NCI-H1048 (cell line): ENCODE measurements at places on chromosomes 13 and 19.

DNA sequence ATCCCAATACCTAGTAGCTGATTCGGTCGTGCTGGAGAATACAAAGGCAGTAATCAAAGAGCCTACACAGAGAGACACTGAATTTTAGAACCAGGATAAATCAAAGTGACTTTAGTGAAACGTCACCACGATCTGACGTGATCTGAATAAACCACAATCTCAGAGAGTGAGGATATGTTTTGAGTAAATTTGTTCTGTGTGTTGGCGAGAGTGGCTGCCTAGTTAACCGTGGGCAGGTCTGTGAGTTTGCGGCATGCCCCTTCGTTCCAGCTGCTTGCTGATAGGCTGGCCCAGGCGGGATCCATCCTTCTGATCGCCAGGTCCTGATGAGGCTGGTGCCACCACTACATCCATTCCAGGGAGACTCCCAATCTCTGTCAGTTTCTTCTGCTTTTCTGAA lies 40.4 kb downstream of the LRCH1 start:
- DNase-seq, result no peak

DNA sequence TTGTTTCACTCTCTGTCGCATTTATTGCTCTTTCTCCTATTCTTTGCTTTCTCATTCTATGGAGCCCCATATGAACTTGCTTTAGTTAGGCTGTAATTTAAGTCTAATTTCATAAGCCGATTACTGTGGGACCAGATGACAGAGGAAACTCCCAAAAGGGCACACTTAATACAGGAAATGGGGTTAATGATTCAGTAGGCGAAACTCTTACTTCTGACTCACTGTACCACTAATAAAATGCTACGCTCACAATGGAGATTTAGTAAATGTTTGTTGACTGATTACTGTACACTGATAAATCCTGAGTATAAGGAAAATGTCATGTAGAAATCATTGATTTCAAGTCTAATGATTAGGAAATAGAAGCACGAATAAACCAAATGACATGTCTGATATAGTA lies 276.4 kb downstream of the KLF5 start:
- no peak for DNase-seq

DNA sequence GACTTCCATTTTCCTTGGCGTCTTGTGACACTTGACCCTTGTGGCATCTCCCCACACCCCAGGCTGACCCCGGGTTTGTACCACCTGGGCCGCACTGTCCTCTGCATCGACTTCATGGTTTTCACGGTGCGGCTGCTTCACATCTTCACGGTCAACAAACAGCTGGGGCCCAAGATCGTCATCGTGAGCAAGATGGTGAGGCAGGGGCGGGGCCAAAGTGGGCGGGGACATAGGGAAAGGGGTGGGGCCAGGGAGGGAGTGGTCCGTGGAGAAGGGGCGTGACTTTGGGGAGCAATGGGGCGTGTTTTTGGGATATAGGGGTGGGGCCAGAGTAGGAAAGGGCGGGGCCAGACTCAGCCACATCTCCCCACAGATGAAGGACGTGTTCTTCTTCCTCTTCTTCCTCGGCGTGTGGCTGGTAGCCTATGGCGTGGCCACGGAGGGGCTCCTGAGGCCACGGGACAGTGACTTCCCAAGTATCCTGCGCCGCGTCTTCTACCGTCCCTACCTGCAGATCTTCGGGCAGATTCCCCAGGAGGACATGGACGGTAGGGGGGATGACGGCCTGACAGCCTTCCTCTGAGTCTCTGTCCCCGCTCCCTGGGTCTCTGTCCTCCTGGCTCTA lies 42.8 kb downstream of the TRPM4 start:
- DNase-seq, result no peak

- no peak for DNase-seq
Measured at GRCh38 chr13:75226092-75226491, 255.9 kb downstream of the TBC1D4 start.

- no peak for DNase-seq
Measured at GRCh38 chr19:21566073-21566472, 60.7 kb downstream of the ZNF429 start.

DNA sequence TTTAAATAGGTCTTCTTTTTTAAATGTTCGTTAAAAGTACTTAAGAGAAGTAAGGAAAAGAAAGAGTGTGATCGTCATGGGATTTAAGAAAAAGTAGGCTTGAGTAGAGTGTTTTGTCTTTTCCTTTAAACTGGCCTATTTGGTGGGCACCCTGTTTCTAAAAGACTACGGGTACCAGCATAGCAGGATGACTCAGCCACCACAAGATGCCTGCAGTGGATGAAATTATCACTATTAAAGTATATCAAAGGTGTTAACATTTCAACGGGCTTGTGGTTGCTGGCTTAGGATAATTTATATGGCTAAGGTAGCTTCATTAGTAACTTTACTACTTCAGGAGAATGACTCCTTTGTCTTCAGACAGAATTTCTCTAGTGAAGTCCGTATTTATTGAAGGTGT lies 112.6 kb downstream of the STARD13 start:
- DNase-seq, result no peak

GRCh38 chr13:18946738-18947137 lies 234.9 kb downstream of the TUBA3C start:
- DNase-seq, result no peak

GRCh38 chr13:93963266-93964145 lies 516.0 kb downstream of the DCT start:
- no peak for DNase-seq

- no peak for DNase-seq
Measured at GRCh38 chr13:79402074-79402635, 3.9 kb downstream of the RBM26 start.

- DNase-seq, result no peak
Measured at GRCh38 chr13:24122569-24122968, 38.0 kb upstream of the SPATA13 start.

- no peak for DNase-seq
Measured at GRCh38 chr19:33620611-33621010, 1.1 kb upstream of the CHST8 start.

DNA sequence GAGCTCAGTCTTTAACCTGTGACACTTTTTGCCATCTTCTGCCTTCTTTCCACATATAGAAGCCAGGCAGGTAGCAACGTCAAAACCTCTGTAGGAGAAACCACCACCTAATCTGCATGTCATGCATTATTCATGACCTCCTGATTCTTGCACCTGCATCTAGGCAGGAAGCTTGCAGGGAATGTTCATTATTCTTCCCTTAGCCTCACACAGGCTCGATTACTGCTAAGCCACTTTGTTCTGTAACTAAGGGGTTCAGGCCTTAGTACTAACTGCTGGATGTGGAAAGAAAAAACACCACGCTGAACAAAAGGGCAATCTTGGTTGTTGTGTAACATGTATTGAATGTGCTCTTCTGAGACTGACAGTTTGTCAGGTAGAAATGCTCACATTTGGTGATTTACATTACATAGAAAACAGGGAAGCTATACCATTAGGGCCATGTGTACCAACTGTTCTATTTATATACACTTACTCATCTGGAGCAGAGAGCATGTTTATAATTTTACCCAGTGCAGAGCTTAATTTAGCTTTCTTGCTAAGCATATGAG lies 366.9 kb downstream of the KLF12 start:
- no peak for DNase-seq

- DNase-seq, result no peak
Measured at GRCh38 chr13:52775511-52775910, 35.9 kb upstream of the CNMD start.

DNA sequence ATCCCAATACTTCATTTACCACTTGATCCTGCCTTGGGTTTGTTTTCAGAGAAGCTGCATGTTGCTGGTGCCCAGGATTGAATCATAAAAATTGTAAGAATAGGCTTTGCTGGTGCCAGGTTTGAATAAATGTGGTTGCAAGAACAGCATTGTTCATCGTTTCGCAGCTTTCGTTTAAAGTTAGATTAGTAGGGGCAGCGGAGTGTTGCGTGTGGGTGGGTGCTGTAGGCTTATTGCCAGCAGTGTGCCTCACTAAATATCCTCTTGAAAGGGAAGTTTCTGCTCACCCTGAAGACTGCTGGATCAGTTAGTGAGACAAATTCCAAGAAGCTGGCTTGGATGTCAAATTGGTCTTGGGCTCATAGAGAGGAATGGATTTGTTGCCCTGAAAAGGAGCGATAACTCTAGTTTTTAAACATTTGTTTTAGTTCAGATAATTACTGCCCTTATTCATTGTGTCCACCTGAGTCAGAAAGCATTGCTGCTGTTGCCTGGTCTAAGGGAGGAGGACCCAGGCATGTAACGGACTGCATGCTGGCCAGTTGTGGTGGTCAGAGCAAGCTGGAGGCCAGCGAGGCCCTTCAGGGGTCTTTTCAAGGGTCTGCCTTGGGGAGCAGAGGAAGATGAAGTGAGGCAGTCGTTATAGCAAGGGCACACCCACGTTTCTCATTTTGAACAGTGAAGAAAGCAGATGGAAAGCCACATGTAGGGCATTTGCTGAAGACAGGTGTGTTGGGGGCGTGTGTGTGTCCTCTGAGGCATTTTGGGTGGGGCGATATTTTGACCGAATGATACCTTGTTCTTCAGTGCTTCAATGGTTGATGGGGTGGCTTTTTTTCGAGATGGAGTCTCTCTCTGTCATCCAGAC lies 8.5 kb downstream of the ILF3 start:
- DNase-seq, result no peak

GRCh38 chr19:40947573-40947972 lies 43.5 kb upstream of the CYP2B6 start:
- no peak for DNase-seq

GRCh38 chr13:21576426-21576825 lies 27.5 kb downstream of the MICU2 start:
- DNase-seq, result no peak

GRCh38 chr19:5246554-5247155 lies 94.0 kb downstream of the PTPRS start:
- no peak for DNase-seq

GRCh38 chr19:344625-345319 lies at the start of gene MIER2:
Gene MIER2 (minus strand): TSS chr19:344796. CDS start chr19:344782, 14 bp downstream.
- peak; percentile 33 for DNase-seq

DNA sequence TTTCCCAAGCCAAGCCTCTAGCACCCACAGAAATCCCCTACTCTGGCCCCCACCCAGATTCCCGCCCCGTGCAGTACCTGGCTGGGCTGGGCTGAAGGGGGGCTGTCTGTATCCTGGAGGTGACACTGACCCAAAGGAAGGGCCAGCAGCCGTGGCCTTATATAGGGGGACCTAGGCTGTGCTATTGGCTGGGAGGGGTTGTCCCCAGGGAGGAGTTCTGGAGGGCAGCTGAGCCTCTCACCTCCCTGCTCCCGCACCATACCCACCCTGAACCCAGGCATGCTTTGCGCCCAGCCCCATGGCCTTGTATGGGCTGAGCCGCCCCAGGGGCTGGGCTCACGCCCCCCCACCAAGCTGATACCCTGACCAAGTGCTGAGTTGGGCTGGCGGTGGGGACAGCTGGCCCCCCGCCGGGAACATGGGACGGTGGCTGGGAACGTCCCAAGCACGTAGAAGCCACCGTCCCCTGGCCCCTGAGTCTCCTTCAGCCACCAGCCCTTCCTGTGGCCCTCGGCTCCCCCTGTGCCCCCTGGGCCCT lies at the start of gene CKM:
CKM (minus strand) TSS at position 132 of the 538 bp plus-strand sequence. CDS start 3,162 bp downstream, outside the sequence.
- no peak for DNase-seq

DNA sequence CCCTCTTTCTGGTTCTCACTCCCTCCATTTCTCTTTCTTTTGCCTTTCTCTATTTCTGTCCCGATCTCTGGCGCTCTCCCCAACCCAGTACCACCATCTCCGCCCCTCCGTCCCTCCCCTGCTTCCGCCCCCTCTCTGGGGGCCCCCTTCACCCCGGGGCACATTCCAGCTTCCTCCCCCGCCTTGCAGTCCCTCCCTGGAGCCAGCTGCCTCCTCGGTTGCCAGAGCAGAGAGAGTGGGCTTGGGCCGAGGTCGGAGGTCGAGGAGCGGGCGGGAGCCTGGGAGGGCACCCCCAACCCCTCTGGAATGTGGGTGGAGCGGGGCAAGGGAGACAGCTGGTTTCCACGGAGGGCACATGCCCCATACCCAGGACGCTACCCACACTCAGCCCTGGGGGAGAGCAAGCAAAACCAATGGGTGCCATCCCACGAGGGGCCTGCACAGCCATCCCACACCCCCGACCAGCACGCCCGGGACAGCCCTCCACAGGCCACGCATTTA lies 6.5 kb upstream of the CIRBP start:
- no peak for DNase-seq

DNA sequence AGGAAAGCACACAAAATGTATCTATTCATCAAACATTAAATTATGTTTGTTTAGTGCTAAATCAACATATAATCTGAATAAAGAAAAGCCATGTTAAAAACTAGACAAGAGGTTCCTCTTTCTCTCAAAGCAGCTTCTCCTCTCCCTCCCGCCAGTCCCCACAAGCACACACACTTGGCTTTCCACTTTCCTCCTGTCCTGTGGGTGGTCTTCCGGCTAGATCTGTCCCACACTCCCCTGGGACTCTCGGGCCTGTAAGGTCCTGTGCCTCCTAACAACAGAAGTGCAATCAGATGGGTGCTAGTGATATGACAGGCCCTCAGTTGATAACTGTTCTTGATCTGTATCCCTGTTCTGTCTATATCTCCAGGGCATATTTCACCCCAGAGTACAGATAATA lies 45.6 kb upstream of the RAP2A start:
- no peak for DNase-seq

- DNase-seq, result no peak
Measured at GRCh38 chr19:46988614-46989230, 30.9 kb upstream of the NPAS1 start.

GRCh38 chr19:16445238-16446107 lies 26.3 kb downstream of the EPS15L1 start:
- no peak for DNase-seq

- no peak for DNase-seq
Measured at GRCh38 chr13:106633321-106633720, 65.4 kb upstream of the ARGLU1 start.
